ENCODE measurements at places on chromosomes 16 and 17.
A peak's percentile ranks its signal among the peaks of the same experiment; 100 is the strongest.

DNA sequence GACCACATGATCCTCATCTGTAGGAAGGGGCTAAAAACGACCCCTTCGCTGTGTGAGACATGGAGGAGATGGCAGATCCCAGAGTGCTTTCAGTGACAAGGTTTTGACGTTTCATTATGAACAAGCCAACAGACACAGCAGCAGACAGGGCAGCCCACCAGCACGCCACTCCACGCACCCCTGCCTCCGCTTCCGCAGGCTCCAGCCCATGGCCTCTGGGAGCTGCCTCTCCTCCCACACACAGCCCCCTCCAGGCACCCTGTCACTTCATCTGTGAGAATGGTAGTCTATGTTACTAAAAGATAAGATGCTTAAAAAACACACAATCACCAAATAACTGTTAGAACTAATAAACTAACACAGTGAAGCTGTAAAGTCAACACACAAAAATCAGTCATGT lies 12.3 kb upstream of the ADCY7 start:
- DNase-seq, result no peak

DNA sequence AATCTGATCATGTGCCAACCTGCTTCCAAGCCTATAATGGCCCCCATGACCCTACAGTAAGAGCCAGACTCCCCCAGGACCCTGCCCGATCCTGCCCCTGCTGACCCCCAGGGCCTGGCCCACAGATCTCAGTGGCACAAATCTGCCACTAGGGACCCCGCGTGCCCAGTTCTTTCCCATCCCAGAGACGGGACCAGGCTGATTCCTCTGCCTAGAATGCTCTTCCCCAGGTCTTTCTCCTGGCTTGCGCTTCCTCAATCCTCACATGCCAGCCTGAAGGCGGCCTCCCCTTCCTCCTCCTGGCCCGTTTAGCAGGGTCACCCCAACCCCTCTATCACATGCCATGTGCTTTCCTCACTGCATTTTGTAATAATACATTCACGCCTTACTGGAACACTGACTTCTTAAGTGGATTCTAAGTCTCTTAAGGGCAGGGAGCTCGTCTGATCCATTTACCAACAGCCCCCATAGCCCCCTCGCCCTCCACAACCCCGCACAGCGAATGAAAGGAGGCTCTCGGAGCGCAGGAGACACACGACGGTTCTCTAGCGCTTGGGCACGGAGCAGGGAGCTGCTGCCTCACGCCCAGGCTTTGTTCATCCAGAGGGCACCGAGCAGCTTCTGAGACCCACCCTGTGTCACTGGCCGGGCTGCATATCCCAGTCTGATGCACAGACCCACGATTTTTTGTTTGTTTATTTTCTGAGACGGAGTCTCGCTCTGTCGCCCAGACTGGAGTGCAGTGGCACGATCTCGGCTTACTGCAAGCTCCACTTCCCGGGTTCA lies 1.2 kb downstream of the TRIM65 start:
- peak; percentile 49 for DNase-seq

- no peak for DNase-seq
These were observed 20.2 kb downstream of the TENT4B start for GRCh38 chr16:50173316-50173715.

GRCh38 chr16:73369851-73370250 lies 321.9 kb upstream of the ZFHX3 start:
- DNase-seq, result no peak

DNA sequence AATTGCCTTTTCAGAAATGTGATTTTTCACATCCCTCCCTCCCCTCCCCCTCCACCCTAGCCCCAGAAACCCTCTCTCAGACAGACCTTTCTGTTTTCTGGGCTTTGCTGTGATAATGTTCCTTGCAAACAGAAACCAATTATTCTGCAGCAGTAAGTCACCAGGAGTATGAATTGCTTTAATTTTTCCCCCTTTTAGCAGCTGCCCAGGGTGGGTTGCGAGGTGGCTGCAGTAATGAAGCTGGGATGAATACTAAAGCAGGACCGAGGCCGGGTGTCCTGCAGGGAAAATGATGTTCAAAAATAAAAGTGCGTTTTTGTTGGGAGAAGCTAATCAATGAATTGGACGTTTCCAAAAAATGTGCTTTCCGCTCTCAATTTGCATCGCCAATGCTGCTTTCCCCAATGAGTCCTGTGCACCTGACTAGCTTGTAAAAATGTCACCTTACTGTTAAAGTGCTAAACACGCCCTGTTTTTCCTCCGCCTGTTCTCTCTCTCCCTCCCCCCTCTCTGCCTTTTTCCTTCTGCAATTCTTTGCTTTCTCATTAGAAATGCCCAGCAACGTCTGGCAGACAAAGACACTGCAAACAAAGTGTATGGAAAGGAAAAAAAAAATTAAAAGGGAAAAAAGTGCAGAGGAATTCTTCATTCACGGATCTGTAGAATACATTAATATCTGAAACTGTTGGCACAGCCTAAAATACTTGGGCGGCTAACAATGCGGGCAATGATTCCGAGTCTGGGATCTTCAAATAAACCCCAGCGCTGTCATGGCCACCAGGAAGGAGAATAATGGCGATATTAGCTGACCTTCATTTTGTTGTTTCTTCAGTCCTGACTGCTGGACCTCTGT lies 244.1 kb downstream of the STX8 start:
- no peak for DNase-seq

GRCh38 chr17:8079291-8080207 lies 8.0 kb downstream of the ALOX12B start:
- peak; percentile 88 for DNase-seq

DNA sequence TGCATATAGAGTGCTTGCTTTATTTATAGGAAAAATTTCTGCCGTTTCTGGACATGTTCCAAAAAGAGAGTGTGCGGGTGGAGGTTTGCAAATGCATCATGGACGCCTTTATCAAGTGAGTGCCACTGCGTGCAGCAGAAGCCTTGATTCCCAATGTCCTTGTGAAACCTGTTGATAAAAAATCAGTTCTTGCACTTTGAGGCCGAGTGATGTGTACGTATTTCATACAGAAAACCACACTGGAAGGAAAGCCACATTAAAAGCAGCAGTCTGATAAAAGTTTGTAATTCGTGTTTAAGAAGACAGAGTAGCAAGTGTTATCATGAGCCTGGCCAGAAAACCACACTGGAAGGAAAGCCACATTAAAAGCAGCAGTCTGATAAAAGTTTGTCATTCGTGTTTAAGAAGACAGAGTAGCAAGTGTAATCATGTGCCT lies 78.0 kb downstream of the KNOP1 start:
- DNase-seq, result no peak

GRCh38 chr16:80954985-80955384 lies 51.7 kb downstream of the CMC2 start:
- DNase-seq, result no peak

GRCh38 chr17:1843947-1844346 lies 14.1 kb downstream of the RPA1 start:
- no peak for DNase-seq

All from stimulated activated naive CD8-positive, alpha-beta T cell treated with anti-CD3 and anti-CD28 coated beads, Interleukin-15, Interleukin-2, amounts not matched to agents 100 U/mL and 50 U/mL, for 24 hours (primary cell).